ENCODE measurements at places on chromosomes 12 and 14.

- peak; percentile 64 for DNase-seq
Measured at GRCh38 chr14:20697273-20698017, 8.9 kb downstream of the ANG start.

- no peak for DNase-seq
Measured at GRCh38 chr12:13372386-13372785, 175.9 kb downstream of the EMP1 start.

DNA sequence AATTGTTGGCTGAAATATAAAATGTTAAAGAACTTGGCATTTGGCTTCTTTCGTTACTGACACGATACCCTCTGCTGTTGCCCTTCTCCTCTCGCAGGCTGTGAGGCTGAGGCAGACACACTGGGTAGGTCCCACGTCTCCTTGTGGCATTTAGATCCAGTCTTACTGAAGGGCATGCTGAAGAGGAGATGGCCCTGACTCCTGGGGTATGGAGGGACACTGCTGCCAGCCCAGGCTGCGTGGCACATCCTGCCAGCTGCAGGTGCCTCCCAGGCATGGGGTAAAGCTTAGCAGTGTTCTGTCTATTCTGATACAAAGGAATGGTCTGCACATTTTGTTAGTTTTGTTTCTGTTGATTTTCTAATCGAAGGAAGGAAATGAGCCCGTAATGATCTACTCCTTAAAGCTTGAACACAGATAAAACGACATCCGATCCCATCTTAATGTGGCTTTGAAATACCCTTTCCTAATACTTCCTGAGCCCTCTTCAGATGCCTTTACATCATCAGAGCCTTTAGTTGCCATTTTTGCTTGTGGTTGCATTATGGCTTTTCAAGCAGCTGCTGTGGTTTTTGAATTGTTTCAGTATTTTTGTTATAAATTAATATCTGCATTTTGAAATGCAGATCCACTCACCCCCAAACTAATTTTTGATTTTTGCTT is 61.1 kb downstream of the WDR20 start:
- DNase-seq: peak; percentile 9

- DNase-seq: no peak
Measured at GRCh38 chr12:71216725-71217579, 59.2 kb upstream of the TSPAN8 start.

- no peak for DNase-seq
Measured at GRCh38 chr12:132353811-132354210, 24.4 kb upstream of the GALNT9 start.

GRCh38 chr14:32590157-32590556 is 261.1 kb downstream of the AKAP6 start:
- no peak for DNase-seq

- DNase-seq: no peak
Measured at GRCh38 chr12:52252728-52253343, 19.8 kb downstream of the KRT7 start.

GRCh38 chr12:53706080-53706479 is 21.2 kb downstream of the CALCOCO1 start:
- no peak for DNase-seq

GRCh38 chr14:95850429-95850828 is 26.2 kb upstream of the TUNAR start:
- no peak for DNase-seq

DNA sequence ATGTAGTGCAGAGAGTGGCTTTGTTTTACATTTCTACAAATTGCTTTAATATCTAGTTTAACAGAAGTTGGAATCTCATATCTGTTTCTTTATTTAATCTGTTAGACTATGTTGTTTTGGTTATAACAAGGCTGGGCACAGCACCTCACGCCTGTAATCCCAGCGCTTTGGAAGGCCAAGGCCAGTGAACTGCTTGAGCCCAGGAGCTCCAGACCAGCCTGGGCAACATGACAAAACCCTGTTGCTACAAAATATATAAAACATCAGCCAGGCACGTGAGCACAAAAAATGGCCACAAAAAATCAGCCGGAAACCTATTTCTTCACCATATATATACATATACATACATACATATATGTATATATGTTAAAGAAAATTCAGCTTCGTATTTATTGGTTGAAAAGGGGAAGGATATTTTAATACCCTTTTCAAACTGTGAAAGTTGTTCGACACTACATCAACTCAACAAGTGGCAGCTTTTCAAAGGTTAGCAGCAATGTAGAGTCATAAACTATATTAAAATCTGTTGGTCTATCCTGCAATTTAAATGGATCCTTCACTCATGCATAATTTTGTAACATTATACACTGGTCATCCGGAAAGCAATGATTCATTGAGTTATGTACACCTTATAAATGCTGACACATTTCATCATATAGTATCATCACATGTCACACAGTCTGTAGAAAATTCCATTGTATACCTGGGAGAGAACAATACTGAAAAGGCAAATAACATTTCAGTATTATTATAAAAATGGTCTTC is 7.1 kb downstream of the NR2C1 start:
- DNase-seq: no peak

GRCh38 chr14:100887728-100888335 is 15.7 kb downstream of the RTL1 start:
- DNase-seq: no peak

DNA sequence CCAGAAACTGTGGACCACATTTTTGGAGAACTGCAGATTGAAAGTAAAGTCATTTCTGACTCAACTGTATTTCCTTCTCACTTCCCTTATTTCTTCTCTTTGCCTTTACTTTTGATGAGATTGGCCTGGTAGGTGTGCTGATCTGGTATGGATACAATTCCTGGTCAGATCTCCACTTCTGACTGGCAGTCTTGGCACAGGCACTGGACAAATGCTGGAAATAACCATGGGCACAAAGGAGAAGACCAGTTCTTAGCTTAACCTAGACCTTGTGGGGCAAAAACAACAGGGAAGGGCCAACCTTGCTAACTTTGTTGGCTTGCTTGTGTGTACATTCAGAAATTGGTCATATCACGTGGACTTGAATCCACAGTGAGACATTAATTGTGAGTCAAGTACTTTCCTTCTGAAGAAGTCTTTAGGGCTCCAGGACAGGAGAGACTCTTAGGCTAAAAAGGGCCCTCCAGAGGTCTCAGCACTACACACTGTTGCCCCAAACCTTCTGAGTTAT is 75.0 kb downstream of the DIP2B start:
- DNase-seq: no peak

DNA sequence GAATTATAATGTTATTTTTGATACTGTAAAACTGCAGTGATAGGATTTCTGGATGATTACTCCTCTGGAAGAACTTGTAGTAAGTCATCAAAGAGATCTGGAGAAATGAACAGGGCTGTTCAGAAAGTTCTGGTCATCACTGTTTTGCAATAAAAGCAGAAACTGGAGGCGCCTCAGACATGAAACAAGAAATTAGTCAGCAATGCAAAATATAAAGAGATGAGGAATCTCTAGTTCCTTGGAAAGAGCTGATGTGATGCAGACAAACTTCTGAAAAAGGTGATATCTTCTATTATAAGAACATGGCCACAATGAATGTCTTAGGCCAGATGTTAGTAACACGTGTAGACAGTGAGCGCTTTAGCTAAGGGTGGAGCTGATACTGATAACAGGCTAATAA is 9.5 kb downstream of the ACIN1 start:
- no peak for DNase-seq

DNA sequence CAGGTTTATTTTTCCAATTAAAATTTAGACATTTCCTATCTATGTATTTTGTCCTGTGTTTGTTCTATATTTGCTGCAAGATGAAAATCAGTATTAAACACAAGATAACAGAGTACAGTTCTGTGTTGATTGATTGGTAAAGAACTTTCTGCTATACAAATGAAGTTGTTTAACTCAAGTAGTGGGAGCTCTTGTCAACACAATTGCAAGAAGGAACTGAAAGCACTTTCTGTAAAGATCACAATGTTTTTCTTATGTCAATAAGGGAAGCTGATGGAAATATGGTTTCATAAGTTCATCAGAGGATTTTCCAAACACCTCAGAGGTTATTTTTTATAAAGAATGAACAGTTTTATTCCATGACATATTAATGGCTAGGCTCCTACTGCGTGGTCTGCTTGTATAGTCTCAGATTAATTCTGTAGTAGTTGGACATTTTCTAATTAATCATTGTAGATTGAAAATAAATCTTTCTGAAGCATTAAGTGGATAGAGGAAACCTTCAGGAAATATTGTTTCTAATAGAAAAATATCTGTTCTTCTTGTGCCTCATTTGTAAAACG is 379.5 kb downstream of the LRFN5 start:
- DNase-seq: no peak

- no peak for DNase-seq
Measured at GRCh38 chr12:6914947-6915788, 788 bp downstream of the ENO2 start.

DNA sequence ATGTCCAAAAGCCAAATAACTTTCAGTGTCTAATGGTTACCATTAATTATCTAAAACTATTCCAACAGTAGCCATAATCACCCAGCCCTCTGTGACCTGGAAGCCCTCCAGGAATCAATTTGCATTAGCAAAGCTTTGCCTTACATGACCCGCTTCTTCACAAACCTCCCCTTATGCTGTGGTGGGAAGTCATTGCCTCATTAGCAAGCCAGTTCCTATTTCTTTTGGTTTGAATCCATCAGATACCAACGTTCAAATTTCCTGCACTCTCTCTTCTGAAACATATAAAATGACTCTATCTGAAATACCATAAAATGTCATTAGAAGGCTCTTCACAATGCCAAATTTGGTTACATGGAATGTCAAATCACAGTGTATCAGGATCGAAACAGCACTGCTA is 268.3 kb upstream of the PRKD1 start:
- no peak for DNase-seq

GRCh38 chr14:100807979-100808734 is 17.8 kb upstream of the MEG3 start:
- no peak for DNase-seq

DNA sequence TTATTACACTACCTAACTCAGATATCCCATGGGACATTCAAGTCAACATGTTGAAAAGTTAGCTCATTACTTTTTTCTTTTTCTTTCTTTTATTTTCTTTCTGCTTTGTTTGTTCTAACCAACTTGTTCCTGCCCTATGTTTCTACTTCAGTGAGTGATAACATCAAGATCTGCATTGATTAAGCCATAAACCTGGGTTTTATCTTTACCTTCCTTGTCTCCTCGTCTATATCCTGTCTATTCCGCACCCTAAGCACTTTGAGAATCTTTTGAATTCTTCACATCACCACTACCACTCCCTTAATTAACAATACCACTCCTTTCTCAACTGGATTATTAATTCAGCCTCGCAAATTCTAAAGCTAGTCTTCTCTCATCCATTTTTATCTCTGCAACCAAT is 81.9 kb upstream of the AVPR1A start:
- DNase-seq: no peak

- peak; percentile 91 for DNase-seq
Measured at GRCh38 chr14:55579724-55580469, at the start of gene KTN1. Gene KTN1, plus strand, starts transcription at chr14:55580207. Its CDS starts 31,842 bp downstream, at chr14:55612049.

- DNase-seq: no peak
Measured at GRCh38 chr12:7609495-7609894, 56.2 kb downstream of the APOBEC1 start.

- peak; percentile 22 for DNase-seq
Measured at GRCh38 chr12:27821259-27821973, 41.4 kb upstream of the MANSC4 start.

- DNase-seq: no peak
Measured at GRCh38 chr14:46646796-46647195, 4.8 kb downstream of the RPL10L start.

GRCh38 chr12:128326406-128326805 is 59.4 kb downstream of the TMEM132C start:
- DNase-seq: no peak

DNA sequence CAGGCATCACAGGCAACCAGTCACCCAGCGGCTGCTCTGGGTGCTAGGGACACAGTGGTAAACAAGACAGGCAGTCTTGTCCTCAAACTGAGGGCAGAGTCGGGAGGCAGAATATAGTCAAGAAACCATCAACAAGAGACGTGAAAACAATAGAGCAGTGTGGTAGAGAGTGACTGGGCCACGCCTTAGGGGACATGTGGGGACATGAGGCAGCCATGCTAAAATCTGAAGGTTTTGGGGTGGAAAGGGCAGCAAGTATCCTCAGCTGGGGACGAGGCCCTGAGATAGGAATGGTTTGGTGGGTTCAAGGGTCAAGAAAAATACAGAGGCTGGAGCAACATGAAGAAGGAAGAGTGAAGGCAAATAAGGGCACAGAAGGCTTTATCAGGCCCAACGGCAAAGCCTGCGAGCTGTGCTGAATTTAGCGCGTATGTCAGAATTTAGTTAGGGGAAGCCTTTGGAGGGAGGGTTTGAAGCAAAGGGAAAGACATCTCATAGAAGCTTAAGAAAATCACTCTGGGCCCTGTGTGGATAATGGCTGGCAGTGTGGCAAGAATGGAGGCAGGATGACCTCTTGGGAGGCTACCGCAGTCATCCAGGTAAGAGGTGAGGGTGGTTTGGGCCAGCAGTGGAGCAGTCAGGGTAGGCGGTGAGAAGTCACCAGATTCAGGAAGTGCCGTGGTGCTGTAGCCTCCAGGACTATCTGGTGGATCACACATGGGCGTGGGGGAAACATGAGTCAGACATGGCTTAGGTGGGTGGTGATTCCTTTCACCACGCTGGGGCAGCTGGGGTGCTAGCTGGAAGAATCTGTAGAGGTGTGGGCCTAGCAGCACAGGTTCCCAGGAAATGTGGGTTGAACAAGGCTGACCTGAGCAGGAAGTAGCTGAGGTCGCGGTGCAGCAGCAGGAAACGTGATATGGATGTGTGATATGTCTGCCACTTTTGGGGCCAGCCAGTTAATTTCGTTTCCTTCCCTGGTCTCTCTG is 3.0 kb downstream of the EVL start:
- peak; percentile 84 for DNase-seq

GRCh38 chr14:68397371-68397811 is 395.5 kb downstream of the ZFP36L1 start:
- DNase-seq: no peak

DNA sequence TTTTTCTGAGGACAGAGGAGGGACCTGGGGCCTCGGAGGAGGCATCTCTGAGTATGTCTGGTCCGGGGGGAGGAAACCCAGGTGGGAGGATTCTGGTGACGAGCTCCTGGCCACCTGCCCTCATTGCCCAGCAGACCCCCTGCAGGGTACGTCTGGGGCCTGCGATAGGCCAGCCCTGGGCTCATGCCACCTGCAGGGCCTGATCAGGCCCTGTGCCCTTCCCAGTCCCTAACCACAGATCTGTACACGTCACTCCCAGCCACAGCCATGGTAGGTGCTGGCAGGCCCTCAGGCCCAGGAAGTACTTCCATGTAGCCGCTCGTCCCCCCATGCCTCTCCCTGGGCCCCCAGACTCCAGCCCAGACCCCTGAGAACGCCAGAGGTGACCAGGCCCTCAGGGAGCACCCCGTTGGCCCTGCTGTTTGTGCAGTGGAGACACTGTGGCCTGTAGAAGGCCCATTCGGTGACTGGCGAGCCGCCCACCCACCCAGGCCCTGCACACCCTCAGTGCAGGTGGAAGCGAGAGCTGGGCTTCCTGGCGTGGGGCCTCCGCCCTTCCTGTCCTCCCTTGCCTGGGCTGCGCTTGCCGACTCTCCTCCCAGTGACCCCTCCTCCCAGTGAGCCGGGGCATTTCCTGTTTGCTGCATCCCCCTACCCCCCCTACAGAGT is 5.7 kb downstream of the INF2 start:
- DNase-seq: peak; percentile 37
